ENCODE measurements at places on chromosomes 12 and 14. TPM values are rescaled to one million over a fixed set of nuclear protein-coding genes. Genes with fewer than 3 reads are reported as not detected.
A peak's percentile ranks its signal among the peaks of the same experiment; 100 is the strongest.

Gene SLC2A14
- total RNA-seq = not detected

- H3K27me3 ChIP-seq = no peaks in the 10 kb centered on the region
- H3K36me3 ChIP-seq = no peaks in the 10 kb centered on the region
- peak overlapping the region; percentile 65 for H3K4me3 ChIP-seq
- H3K27ac ChIP-seq = peak overlapping the region; percentile 99
These were observed 2.8 kb upstream of the RNASE4 start for GRCh38 chr14:20681348-20682126.

GRCh38 chr12:68611094-68611805 is 551 bp downstream of the RAP1B start:
- DNase-seq = peak; percentile 58
- no peaks in the 10 kb centered on the region for H3K4me1 ChIP-seq
- H3K27me3 ChIP-seq = no peaks in the 10 kb centered on the region
- H3K27ac ChIP-seq = peak overlapping the region; percentile 99

DNA sequence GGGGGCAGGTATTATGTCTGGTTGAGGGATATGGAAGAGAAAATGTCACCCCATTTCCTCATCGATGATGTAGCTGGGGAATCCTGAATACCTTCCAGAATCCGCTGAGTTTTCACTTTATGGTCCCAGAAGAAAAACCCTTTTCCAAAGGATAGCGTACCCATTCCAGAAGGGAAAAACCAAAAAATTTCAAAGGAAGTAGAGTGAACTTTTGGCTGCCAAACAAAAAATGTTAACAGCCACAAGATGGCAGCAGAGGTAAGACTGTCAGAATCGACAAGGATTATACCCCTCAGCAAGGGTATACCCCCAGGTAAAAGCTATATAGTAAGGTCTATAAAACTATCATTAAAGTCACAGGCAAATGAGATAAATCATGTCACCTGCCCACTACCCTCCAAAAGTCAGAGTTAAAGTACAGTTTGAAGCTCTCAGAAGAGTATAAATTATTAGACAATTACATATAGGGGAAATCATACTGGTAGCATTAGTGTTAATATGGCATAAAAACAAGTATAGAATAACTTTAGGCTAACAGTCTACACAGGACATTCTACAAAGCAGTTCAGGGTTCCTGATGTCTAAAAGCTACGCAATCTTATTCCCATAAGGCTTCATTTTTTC is 18.0 kb downstream of the ACIN1 start:
- H3K4me3 ChIP-seq = no peak overlapping the region
- no peaks in the 10 kb centered on the region for H3K27me3 ChIP-seq
- no peak overlapping the region for H3K27ac ChIP-seq
- DNase-seq = no peak
- H3K4me1 ChIP-seq = peaks cover 4% of the 10 kb centered on the region

DNA sequence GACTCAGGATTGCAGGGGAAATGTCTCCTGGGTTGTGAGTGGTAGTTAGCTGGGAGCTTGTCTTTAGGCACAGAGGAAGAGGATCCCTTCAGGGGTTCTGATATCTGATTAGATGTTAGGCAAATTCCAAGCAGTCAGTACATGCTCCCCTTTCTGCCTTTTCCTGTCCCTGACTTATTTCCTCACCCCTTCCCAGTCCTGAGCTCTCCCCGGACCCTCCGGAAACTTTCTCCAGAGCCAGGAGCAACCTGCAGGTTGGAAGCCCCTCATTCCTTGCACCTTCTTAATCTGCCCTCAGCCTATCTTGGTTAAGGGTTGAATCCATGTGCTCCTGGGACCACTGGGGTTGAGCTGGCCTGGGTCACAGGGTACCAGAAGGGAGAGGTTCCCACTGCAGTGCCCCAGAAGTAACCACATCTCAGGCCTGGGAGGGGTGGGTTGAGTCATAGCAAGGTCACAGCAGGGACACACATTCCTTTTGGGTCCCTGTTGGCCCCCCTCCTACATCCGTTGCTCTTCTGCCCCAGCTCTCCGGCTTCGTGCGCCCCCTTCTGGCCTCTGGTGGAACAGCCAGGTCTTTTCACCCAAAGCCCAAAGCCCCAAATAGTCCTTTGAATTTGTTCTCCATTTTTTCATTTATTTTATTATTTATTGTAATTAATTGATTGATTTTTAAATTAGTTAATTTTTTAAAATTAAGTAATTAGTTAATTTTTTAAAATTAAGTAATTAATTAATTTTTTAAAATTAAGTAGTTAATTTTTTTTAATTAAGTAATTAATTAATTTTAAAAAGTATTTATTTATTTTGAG is 1.8 kb downstream of the IGFBP6 start:
- H3K4me1 ChIP-seq = peaks cover 5% of the 10 kb centered on the region
- H3K36me3 ChIP-seq = no peaks in the 10 kb centered on the region
- DNase-seq = peak; percentile 86
- H3K4me3 ChIP-seq = peak overlapping the region; percentile 48
- H3K27ac ChIP-seq = peak overlapping the region; percentile 71

GRCh38 chr12:75779891-75780496 is 251.6 kb downstream of the PHLDA1 start:
- no peaks in the 10 kb centered on the region for H3K27me3 ChIP-seq
- no peaks in the 10 kb centered on the region for H3K36me3 ChIP-seq
- no peaks in the 10 kb centered on the region for H3K4me1 ChIP-seq
- DNase-seq = no peak
- no peak overlapping the region for H3K27ac ChIP-seq

GRCh38 chr12:24960222-24960855 is 11.4 kb upstream of the BCAT1 start:
- no peaks in the 10 kb centered on the region for H3K36me3 ChIP-seq
- H3K4me3 ChIP-seq = no peak overlapping the region
- no peaks in the 10 kb centered on the region for H3K4me1 ChIP-seq
- DNase-seq = no peak
- no peak overlapping the region for H3K27ac ChIP-seq
- no peaks in the 10 kb centered on the region for H3K27me3 ChIP-seq

Gene ADSS1
- total RNA-seq = 18.3 TPM

Gene GDF11
- total RNA-seq = 10.3 TPM

GRCh38 chr12:130754234-130754901 is 38.3 kb upstream of the RIMBP2 start:
- H3K27ac ChIP-seq = no peak overlapping the region
- no peaks in the 10 kb centered on the region for H3K36me3 ChIP-seq
- H3K4me1 ChIP-seq = no peaks in the 10 kb centered on the region
- no peaks in the 10 kb centered on the region for H3K27me3 ChIP-seq
- H3K4me3 ChIP-seq = no peak overlapping the region

GRCh38 chr12:52662918-52663229 is 10.9 kb upstream of the KRT2 start:
- no peak overlapping the region for H3K4me3 ChIP-seq
- peaks cover 12% of the 10 kb centered on the region for H3K27me3 ChIP-seq
- H3K27ac ChIP-seq = no peak overlapping the region
- H3K4me1 ChIP-seq = no peaks in the 10 kb centered on the region

DNA sequence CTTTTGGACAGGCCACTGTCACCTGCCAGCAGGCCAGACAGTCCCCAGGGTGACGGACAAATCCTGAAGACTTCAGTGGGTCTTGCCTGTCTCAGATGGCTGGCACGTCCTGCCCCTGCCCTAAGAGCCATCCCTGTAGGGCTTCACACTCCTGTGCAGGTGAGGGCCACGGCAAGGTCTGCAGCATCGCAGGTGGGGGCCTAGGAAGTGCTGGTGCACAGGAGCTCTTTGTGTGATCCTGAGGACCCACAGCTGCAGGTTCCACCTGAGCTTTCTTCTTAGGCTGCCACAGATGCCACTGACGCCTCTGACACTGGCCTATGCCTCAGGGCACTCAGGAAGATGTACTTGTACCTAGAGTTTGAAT is 108.5 kb upstream of the FKBP4 start:
- H3K36me3 ChIP-seq = no peaks in the 10 kb centered on the region
- H3K4me1 ChIP-seq = no peaks in the 10 kb centered on the region
- DNase-seq = no peak
- no peak overlapping the region for H3K27ac ChIP-seq
- H3K4me3 ChIP-seq = no peak overlapping the region

DNA sequence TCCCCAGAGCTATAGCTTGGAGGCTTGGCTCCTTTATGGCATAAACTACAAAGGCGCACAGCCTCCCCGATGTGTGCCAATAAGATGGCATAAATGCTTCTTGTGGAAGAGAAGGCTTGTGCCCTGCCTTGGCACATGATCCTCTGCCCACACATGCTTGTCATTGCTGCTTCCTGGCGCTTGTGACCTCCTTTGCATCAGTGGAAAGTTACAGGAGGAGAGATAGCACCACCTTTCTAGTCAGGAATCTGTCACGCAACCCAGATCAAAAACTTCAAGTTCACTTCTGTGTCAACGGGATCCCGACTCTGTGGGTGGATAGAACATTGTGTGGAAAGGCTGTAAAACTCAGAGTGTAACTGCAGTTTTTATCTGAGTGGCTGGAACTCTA is 183.8 kb upstream of the HIF1A start:
- H3K36me3 ChIP-seq = no peaks in the 10 kb centered on the region
- H3K4me1 ChIP-seq = peaks cover 22% of the 10 kb centered on the region
- H3K27ac ChIP-seq = peak overlapping the region; percentile 63
- H3K4me3 ChIP-seq = no peak overlapping the region
- DNase-seq = peak; percentile 66

DNA sequence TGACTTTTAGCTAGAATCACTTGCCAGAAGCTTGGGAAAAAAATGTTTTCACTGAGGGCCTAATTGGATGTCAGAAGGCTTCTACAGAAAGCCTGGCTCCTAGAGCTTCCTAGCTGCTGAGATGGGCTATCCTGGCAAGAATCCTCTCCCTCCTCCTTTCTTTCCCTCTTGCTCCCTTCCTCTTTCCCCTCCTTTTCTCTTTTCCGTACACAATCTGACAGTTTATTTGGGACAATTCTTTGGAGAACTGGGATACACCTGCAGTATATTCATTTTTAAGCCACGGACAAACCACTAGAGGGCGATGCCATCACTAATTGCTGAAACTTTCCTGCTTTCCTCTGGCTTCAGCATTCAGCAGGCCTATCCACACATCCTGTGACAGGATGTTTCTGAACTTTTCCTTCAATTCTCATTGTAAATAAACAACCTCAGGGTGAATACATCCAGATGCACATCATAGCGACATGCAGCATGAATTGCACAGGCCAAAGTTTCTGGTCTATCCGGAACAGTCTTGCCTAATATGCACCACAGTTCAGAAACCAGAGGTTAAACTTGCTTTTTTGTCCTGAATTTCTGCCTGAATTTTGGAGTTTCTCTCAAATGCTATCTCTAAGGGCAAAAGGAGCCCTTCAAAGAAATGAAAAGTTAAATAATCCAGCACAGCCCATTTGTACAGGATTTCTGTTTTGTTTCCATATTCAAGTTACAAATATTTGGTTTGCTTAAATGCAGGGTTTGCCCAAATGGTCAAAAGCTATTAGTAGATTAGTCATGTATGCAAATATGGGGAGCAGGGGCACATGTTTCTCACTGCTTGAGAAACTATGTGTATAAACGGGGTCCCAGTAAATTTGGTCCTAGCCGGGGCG is 142.8 kb downstream of the PAWR start:
- no peaks in the 10 kb centered on the region for H3K36me3 ChIP-seq
- no peak overlapping the region for H3K4me3 ChIP-seq
- no peaks in the 10 kb centered on the region for H3K27me3 ChIP-seq
- H3K27ac ChIP-seq = peak overlapping the region; percentile 53
- DNase-seq = peak; percentile 47

Gene BDKRB2
- 0.97 TPM for total RNA-seq

- no peaks in the 10 kb centered on the region for H3K27me3 ChIP-seq
- peak overlapping the region; percentile 11 for H3K4me3 ChIP-seq
- peak overlapping the region; percentile 8 for H3K27ac ChIP-seq
- DNase-seq = no peak
- H3K4me1 ChIP-seq = no peaks in the 10 kb centered on the region
These were observed 1.8 kb downstream of the DCN start for GRCh38 chr12:91180582-91181395.

DNA sequence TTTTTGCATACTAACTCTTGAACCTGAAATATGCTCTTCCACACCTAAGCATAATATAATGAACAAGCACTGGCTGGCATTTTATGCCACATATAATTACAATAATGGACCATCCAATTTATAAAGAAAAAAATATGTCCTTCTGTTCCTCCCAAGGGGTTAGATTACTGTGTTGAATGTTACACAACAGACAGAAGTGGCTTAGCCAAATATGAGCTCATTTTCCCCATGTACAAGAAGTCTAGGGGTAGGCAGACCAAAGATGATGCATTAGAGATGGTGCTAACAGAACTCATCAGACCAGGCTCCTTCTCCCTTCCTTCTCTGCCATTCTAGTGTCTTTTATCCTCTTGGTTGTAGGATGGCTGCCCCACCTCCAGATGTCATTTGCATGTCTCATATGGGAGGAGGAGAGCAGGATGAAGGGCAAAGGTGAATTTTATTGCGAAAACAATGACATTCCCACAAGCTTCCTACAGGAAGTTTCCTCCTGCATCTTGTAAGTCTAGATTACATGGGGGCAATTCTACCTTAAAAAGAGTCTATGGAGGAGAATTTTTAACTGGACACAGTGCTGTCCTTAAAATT is 43.9 kb upstream of the SLC2A13 start:
- H3K27me3 ChIP-seq = no peaks in the 10 kb centered on the region
- H3K4me1 ChIP-seq = no peaks in the 10 kb centered on the region
- no peaks in the 10 kb centered on the region for H3K36me3 ChIP-seq
- DNase-seq = no peak
- no peak overlapping the region for H3K27ac ChIP-seq

Gene NID2
- 6.9 TPM for total RNA-seq

DNA sequence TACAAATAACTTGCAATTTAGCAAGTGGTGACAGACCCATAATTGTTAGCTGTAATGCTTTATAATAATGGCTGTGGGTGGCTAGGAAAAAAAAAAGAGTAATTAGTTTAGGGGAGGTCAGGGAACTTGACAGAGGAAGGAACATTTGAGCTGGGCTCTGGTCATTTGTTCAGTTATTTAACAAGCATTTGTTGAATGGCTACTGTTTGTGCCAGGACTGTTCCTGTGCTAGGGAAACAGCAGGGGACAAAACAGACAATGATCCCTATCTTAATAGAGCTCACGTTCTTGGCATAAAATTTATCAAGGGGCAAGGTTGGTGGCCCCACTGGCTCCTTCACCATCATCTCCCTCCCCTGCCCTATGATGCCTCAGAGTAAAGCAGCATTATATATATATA is 18.5 kb downstream of the CHST11 start:
- no peaks in the 10 kb centered on the region for H3K36me3 ChIP-seq
- DNase-seq = no peak
- H3K4me1 ChIP-seq = no peaks in the 10 kb centered on the region
- H3K4me3 ChIP-seq = no peak overlapping the region
- no peak overlapping the region for H3K27ac ChIP-seq
- H3K27me3 ChIP-seq = no peaks in the 10 kb centered on the region

Gene FBLN5
- 125 TPM for total RNA-seq

GRCh38 chr12:51393676-51394545 is 2.7 kb upstream of the GALNT6 start:
- no peak overlapping the region for H3K27ac ChIP-seq
- no peak overlapping the region for H3K4me3 ChIP-seq
- no peaks in the 10 kb centered on the region for H3K36me3 ChIP-seq

- no peak overlapping the region for H3K4me3 ChIP-seq
- no peak overlapping the region for H3K27ac ChIP-seq
- no peaks in the 10 kb centered on the region for H3K4me1 ChIP-seq
- no peaks in the 10 kb centered on the region for H3K27me3 ChIP-seq
- no peaks in the 10 kb centered on the region for H3K36me3 ChIP-seq
These were observed 15.4 kb upstream of the SLC6A13 start for GRCh38 chr12:278046-278445.

Gene MANSC4
- not detected for total RNA-seq

Gene LAG3
- total RNA-seq = 0.73 TPM

Data from prostate gland (tissue), 2 donors.